ENCODE measurements at places on chromosomes 3 and 15.

DNA sequence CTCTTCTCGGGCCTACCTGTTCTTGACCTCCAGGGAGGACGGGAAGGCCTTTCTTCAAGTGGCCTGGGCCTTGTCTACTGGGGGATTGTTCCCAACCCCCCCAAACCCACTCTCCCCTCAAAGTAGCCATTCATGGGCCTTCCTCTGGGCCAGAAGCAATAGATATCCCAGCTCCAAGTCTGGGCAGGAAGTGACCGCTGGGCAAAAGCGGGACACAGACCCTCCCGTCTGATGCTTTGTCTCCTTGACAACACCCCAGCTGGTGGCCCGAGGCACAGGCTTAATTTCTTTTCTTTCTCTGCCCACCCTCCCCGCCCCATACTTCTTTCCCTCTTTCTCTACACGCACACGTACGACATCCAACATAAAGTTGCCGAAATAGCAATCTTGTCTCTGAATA, 41.4 kb upstream of the FEZF2 start:
- no peak for DNase-seq

- no peak for DNase-seq
These were observed 63.2 kb upstream of the BCL6 start for GRCh38 chr3:187808527-187808895.

DNA sequence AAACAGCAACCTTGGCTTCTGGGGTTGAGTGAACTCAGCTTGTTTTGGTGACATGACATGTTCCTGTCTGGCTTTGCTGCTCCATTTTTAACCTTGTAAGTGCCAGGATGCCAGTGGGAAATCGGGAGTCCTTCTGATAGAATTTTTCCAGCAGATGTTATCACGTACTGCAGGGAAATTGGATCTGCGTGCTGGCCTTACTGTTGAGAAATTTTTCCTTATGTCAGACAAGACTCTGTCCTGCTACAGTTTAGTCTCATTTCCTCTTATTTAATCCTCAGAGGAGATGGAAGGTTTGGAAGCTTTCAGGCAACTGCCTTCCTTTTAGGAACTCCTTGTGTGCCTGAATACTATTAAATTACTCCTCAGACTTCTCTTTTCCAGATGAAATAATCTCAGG, 80.6 kb downstream of the PGPEP1L start:
- no peak for DNase-seq

- no peak for DNase-seq
These were observed 544.6 kb upstream of the LMCD1 start for GRCh38 chr3:7957024-7957423.

GRCh38 chr15:45197512-45197911, 9.7 kb upstream of the SHF start:
- no peak for DNase-seq

All from GM12892 (cell line).